ENCODE measurements at places on chromosomes 12 and 14.

- no peak for DNase-seq
Observed at GRCh38 chr12:1357711-1358110, 236.7 kb downstream of the FBXL14 start.

DNA sequence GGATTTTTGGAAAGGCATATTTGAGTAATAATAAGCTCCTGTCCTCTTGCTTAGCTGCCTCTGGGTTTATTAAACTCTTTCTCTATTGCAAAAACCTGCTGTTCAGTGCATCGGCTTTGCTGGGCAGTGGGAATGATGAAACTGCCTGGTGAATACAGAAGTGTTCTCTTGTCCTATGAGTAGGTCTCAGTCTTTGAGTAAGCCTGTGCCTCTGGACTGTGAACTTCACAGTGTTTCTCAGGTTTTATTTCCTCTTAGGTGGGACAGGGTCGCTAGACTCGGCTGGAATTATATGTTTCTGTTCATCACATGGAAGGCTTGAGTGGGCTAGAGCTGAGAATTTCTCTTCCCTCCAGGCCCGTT, 46.4 kb downstream of the CRADD start:
- no peak for DNase-seq

DNA sequence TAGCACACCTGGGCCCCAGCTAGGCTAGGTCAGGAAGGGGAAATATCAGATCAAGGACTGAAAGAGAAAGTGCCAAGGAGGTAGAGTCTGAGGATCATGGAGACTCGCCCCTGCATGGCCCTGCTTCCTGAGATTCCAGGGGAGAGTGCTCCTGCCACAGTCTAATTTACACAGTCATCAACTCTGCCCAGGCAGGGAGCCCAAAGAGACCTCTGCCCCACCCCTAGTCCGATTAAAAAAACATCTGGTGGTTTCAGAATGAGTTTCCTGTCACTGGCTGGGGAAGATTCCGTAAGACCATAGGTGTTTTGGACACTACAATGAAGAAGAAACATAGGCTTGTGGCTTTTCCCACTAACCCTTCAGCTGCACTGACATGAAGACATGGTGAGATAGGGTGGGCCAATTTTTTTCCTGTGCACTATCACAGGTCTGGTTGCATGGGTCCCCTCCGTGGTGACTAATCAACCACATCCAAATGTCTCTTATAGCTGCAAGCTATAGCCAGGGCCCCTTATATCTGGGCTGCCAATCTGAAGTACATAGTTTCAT, 31.5 kb upstream of the GZMB start:
- peak; percentile 87 for DNase-seq

DNA sequence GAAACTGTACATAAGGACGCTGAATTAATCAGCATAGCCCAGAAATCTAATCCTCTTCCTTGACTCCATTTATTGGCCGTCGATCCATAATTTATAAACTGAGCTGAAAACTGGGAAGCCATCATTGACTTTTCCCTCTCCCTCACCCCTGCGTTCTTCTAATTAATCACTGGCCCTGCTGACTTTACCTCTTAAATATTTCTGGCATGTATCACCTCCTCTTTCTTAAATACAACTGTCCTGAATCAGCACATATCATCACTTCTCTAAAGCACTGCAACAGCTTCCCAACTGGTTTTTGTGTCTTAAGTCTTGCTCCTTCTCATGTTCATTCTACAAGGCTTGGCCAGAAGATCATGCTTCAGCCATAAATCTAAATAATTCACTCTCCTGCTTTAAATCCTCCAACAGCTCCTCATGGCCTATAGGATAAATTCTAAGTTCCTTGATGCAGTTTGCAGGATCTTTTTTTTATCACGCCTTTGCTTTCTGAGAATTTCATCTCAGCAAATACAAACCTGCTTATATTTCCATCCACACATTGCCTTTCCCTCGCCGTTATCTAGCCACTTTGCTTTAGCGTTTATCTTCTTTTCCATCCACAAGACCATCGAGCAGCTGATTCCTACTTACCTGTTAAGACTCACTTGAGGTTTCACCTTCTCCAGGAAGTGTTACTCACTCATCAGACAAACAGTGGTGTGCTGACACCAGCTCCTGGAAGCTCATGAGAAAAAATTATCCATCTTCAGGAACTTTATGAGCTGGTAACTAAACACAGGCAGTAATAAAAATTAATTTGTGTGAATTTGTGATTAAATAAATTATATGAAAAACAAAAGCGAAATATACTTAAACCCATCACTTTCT, 295.6 kb upstream of the FLRT2 start:
- DNase-seq: no peak

DNA sequence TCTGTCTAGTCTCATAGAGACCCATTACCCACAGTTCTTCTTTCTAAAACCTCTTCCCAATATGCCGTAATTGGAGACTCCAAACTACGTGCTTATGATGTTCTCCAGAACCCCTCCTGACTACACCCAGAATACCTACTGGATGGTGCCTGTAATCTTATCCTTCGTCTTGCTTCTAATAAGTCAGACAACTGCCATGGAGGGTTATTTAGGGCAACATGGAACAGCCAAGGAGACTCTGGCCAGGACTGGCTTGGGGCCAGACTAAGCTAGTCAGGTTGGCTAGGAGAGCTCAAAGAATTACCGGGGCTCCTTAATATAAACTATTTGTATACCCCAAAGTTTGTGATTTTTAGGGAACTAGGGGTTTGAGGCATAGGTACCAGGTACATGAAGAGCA, 6.8 kb downstream of the PFKM start:
- DNase-seq: no peak

GRCh38 chr12:25904442-25904841, 54.0 kb upstream of the RASSF8 start:
- DNase-seq: no peak

DNA sequence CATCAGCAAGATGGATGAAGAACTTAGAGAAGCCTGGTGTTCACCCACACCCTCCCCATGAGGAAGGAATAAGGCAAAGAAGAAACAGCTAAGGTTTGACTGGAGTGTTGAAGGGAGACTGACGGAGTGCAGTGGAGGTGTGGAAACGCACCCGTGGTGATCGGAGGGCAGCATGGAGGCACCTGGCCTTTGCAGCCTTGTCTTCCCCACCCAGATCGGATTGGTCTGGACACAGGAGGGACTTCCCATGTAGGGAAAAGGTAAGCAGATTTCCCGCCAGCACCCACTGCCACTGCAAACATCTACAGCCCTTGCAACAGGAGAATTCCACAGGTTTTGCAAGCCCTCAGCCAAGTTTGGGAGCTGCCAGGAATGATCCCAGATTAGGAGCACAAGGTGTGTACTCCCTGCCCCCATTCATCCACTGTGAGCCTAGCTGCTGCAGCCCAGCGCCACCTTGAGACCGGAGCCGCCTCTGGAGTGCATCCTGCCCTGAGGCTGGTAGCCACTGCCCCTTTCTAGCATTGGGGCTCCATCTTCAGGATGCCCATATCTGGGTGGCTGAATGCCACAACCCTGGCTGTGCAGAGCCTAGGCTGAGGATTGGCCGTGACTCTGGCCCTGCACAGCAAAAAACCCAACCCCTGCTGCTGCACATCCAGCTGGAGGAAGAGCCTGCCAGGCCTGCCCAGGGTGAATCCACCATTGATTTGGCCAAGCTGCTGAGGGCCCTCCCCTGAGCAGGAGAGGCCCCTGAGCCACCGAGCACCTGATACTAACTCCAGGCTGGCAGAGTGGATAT, 411.1 kb downstream of the TMEM121 start:
- DNase-seq: no peak

GRCh38 chr14:92677087-92677668, 71.2 kb downstream of the LGMN start:
- DNase-seq: no peak

- DNase-seq: no peak
Observed at GRCh38 chr14:36398463-36399291, 78.2 kb upstream of the MBIP start.

DNA sequence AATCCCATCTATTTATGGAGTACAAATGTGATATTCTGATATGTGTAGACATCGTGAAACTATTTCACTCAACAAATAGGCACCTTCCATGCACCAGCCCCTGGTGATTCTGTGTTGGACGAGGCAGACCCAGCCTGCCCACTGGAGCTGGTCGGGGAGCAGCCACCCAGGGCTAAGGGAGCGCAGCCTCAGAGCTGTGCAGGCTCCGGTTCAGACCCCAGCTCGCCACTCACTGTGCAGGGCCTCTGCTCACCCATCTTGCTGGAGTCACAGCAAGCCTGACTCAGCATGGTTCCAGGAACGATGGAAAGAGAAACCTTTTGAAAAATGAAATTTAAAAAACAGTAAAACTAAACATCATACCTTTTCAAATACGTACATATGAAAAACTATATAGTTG, 52.3 kb upstream of the BCL11B start:
- no peak for DNase-seq

DNA sequence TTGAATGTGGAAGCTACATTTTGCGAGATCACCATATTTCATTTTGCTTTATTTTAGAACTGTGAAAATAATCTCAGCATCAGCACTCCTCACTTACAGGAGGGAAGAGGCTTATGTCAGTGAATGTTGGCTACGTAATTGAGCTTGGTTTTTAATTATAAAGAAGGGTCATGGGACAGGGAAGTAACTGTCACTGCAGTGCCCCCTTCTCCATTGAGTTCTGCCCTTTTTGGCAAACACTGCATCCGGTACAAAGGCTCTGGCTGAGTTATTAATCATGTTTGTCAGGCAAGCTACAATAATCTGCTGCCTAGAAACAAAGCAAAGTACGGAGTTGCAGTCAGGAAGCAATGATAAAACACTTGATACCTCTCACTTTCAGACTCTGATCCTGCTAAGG, 546.7 kb downstream of the SNAPC1 start:
- no peak for DNase-seq

DNA sequence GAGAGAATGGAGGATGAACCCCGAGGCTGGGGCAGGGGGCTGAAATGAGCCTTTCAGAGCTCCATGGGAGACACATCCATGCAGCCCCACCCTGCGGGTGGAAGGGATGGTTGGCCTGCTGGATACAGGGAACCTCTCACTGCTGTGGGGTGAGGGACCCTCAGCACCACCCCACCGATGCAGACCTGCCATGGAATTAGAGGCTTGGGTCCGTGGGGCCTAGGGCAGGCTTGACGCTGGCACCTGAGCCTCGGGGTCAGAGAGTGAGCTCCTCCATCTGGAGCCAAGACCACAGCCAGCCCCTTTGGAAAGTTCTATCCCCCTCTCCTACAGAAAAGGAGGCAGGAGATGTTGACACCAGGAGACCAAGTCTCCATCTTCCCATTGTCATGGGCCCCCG, 7.4 kb upstream of the KRT74 start:
- DNase-seq: no peak

DNA sequence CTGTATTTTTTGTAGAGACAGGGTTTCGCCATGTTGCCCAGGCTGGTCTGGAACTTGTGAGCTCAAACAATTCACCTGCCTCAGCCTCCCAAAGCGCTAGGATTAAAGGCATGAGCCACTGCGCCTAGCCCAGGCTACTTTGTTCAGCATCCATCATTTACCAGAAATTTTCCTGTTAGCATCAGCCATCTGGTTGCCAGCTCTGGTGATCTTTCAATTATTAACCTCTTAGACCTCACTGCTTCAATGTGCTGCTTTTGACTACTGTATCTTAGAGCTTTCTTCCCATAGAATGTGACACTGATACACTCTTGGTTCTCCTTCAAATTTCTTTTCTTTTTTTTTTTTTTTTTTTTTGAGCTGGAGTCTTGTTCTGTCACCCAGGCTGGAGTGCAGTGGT, 5.4 kb upstream of the AMHR2 start:
- DNase-seq: no peak

DNA sequence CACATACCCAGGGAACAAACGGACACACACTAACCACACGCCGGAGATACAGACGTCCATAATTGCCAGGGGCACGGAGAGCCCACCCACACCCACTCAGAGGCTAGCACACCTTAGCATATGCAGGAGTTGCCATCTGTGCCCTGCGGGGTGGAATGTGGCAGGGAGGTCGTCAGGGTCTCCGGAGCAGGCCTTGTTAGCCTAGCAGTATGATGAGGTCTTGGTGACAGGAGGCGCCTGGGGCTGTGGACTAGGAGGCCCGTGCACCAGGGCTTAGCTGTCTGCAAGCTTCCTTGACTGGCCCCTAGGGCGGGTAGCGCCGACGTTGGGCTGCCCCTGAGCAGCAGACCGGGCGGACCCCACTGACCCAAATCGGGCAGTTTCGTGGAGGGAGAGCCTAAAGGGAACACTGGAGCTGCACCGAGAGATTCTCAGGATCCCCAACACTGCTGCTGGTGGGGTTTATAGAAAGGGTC, 10.0 kb downstream of the STAC3 start:
- DNase-seq: no peak
